ENCODE measurements at places on chromosomes 7 and 10.

DNA sequence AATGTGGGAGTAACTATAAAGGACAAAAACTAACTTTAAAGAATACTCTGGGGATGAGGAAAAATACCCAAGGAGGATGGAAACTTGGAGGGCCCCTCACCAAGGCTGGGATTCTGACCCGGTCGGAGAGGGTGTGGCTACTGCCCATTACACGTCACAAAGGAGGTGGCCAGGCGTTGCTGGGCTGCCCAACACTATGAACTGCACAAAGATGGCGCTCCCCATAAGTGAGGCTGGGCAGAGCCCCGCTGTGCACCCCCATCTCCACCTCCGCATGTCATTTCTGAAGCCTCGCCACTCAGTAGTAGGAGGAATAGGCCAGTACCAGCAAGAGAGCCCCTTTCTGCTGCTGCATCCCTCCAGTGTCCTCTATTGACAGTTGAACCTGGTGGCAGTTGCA is 290.1 kb upstream of the ZNF32 start:
- no peak for DNase-seq

GRCh38 chr7:69436946-69437345 is 161.3 kb upstream of the AUTS2 start:
- no peak for DNase-seq

DNA sequence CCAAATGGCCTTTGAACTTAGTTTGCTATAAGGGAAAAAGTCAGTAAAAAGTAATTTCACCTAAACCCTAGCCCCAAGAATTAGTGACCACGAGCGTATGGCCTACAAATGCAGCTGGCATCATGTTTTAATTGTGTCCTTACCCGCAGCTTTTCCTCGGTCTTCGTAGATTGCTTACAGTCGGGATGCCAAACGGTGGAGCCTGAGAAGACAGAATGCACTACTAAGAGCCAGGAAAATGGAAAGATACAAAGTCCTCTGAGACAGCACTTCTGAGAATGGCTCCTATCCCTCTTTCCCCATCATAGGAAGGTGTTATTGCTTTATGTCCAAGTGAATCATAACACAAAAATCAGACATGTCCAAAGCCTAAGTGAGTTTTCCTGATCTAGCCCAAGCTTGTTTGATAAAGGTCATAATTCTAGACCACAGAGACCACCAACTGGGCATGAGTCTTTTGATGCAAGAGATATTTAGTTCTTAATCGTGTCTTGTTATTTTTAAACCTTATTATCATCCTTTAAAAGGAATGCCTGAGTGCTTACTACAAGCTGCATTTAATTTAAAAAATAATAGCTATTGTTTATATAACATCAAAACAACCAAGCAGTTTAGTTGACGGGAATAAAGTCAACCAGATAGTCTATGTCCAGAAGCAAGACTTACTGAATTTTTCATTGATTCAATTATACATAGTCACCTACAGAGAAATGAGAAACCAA is 83.7 kb upstream of the AFAP1L2 start:
- DNase-seq: no peak

- no peak for DNase-seq
Measured at GRCh38 chr7:77258014-77258413, 58.4 kb upstream of the FGL2 start.

- DNase-seq: no peak
Measured at GRCh38 chr10:99520847-99521764, 11.6 kb upstream of the NKX2-3 start.

- DNase-seq: no peak
Measured at GRCh38 chr10:74145133-74145532, 5.5 kb downstream of the AP3M1 start.

DNA sequence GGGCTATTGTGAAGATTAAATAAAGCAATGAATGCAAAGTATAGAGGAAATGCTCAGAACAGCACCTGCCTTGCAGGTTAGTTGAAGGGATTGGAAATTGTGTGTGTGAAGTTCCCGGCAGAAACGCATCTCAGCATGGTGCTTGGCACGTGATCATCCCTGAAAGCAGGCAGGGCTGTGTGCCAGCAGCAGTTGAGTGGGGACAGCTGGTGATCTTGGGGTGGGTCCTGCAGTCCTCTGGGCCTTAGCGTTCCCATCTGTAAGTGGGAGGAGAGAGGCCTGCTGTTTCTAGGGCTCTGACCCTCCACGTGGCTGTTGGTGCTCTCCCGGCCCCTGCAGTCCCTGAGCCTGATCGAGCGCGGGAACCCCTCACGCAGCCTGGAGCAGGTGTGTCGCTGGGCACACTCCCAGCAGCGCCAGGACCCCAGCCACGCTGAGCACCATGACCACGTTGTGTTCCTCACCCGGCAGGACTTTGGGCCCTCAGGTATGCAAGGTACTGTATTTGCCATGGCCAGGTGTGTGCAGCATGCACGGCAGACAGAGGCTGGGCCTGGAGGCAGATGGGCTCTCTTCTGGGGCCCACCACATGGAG is 55.3 kb downstream of the TBATA start:
- DNase-seq: no peak

- no peak for DNase-seq
Measured at GRCh38 chr7:132394283-132395198, 181.7 kb downstream of the PLXNA4 start.

GRCh38 chr7:93948106-93948505 is 26.6 kb downstream of the GNG11 start:
- DNase-seq: no peak

DNA sequence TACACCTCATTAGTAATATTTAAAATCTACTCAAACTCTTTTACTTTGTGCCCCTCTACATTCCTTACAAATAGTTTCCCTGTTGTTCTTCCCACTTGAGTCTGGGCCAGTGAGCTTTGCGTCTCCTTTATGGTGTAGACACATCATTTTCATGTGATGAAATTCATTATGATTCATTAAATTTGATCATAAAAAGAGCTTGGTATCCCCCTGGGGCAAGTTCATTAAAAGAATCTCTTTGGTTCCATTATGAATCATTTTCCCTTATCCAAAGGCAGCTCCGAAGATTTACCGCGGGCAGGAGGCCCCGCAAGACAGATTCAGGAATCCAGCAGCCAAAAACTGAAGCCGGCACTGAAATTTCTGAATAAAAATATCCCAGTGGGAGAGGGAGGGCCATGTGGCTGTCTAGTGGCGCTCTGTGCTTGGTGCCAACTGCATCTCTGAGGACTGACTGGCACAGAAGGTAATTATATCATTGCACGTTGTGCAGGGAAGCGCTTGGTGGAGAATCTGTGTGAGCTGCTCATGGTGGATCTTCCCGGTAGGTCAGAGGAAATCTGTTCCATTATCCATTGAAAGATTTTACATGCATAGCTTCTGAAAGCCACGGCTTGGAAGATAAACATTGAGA is 151.4 kb upstream of the PITRM1 start:
- DNase-seq: no peak

DNA sequence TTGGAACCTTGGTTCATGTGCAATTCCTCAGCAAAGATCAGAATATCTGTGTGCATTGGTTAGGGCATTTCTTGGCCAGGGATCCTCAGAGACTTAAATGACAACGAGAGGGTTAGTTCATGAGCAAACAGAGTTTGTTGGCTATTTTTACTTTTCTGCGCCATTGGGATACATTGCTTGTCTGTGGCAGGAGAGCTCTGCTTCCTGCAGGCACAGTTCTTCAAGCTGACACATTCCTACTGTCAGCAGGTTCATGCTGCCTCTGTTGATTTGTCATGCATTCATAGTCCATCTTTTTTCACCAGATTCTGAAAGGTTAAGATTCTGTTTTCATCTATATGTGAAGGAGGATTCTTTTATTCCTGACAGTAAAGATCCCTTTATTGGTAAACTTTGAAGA is 139.4 kb downstream of the TMEM178B start:
- DNase-seq: no peak

DNA sequence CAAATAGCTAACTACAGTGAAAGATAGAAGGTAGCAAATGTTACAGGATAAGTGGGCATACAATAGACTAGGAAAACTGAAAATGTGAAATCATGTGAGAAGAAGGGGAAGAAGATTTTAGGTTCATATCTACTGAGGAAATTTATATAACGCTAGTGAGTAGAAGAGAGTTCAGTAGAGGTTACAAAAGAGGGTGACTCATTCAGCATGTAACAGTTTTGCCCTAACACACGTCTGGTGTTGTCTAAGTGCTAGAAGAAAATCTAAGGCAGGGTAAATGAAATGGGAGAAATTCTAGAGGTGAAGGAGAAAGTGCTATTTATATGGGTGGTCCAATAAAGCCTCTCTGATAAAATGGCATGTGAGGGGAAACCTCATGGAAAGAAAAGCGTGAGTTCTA is 731.4 kb upstream of the POT1 start:
- no peak for DNase-seq
